Activated T-cell treated with anti-CD3 and anti-CD28 coated beads for 24 hours (primary cell): ENCODE measurements at places on chromosomes 7 and 10.

DNA sequence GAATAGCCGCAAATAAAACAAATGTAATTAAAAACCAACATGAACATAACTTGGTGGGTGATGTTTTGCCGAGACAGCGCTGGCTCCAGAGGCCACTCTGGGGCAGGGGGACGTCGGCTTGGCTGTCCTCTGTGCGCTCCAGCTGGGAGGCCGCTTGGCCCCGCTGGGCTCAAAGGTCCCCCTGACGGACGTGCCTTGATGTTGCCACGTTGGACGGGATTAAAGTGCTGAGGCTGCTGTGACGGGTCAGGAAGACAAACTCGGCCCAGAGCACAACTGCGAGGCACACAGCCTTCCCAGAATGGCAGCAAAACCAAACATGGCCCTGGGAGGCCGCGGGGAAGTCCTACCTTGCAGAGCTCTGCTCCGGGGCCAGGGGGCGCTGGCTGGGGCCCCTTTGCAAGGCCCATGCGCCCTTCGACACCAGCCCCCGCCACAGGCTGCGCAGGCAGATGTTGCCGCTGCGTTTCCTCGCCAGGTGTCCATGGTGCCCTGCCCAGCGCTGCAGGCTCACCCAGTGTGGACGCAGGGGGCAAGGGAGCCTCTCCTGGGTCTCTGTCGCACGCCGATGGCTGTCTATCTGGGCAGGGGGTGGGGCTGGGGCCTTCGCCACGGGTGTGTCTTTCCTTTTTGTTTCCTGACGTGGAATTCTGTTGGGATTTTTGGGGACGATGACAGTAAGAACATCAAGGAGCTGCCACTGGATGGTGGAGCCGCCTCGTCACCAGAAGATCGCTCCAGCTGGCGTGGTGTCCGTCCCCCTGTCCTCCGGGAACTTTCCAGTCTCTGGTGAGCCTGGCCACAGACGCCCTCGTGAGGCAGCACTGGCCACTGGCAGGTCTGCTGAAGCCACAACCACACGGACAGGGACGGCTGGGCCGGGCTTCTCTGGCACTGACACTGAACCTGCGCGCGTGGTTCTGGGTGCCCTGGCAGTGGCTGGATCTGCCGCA, 99.6 kb upstream of the DIP2C start:
- DNase-seq, result no peak

DNA sequence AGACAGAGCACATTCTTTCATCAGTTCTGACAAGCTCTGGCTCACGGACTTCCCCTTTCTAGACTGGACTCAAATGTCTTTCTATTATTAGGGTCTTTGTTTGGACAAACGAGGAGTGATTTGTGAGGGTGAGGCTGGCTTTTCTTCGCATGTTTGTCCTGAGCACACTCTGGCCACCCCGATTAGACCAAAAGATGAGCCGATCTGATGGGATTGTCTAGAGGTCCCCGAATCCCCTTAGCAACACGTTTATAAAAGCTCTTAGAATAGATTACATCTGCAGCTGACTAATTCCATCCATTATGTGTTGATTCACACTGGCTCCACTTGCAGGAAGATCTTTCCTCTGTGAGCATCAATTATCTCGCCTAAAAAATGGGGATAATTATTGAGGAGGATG, 675.4 kb upstream of the AUTS2 start:
- no peak for DNase-seq

- peak; percentile 3 for DNase-seq
Observed at GRCh38 chr10:14723052-14723689, 51.5 kb downstream of the FAM107B start.

GRCh38 chr10:65808687-65809333, 1117.0 kb upstream of the LRRTM3 start:
- no peak for DNase-seq

GRCh38 chr7:134784251-134785049, 5.0 kb downstream of the CALD1 start:
- no peak for DNase-seq

DNA sequence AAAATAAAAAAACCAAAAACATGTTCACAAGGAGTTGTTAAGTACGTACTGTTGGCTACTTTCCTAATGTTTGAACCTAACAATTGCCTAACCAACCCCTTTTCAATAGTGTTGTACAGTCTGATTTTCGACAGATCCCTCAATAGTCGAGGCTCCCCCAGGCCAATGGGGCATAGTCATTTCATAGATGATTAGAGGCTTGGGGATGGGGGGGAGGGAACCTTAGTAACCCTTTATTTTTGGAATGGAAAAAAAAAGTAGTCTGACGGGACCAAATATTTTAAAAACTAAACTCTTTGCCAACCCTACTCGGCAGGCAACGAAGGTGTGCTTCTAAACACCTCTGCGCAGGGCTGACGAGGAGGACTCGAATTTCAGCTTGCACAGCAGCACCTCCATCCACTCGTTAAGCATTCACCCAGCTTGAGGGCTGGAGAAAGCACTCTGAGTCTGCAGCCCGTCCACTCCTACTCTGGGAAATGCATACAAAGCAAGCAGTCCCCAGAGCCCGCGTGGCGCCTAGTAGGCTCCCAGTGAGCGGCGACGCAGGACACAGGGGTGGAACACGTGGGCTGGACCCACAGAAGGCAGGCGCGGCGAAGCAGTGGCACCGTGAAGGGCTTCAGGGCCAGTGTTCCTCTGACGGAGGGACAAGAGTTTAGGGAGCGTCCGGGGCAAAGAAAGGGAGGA, 899 bp downstream of the PUS7 start:
- peak; percentile 35 for DNase-seq

- peak; percentile 67 for DNase-seq
Observed at GRCh38 chr10:28663576-28664368, 13.5 kb upstream of the BAMBI start.

DNA sequence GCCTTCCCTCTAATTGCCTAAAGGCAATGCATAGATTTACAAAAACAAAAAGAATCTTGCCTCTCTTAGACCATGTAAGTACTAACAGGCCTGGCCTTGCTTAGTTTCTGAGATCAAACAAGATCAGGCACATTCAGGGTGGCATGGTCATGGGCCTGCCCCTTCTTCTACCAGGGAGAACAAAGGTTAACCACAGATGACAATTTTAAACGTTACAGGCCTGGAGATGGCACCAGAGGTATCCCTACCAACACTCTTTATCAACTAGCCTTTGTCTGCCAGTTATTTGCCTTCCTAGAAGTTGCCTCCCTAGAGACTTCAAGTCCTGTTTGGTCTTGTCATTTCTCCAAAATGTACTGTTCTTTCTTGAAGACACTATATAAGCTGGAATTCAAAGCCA, 252.6 kb downstream of the DOCK4 start:
- no peak for DNase-seq

DNA sequence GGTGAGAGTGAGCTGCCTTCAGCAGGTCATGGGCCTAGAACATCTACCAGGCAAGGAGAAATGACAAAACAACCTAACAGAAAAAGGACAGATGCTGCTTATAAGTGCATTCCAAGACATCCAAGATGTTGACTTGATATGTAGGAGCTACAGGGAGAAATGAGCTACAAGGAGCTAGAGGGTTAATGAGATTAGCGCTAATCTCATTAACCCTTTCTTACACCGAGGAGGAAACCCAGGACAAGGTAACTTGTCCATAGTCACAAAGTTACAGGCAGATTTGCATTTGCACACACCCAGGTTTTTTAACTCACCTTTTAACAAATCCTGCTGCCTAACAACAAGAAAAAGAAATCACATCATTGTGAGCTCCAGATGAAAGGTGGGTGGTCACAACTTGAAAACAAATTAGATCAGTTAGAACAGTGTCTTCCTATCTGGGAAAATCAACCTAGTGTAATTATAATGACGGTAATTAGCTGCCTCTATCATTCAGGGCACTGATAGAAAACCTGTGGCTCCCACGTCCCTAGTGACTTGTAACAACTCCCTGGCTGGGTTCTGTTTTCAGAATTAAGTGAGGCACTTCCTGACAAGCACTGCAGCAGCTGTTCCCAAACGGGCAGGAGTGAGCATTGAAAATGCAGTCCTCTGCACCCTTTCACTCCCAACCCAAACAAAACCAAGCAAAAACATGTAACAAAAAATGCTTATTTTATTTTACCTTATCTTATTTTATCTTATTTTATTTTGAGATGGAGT, 5.7 kb downstream of the KIAA1549 start:
- DNase-seq, result no peak

DNA sequence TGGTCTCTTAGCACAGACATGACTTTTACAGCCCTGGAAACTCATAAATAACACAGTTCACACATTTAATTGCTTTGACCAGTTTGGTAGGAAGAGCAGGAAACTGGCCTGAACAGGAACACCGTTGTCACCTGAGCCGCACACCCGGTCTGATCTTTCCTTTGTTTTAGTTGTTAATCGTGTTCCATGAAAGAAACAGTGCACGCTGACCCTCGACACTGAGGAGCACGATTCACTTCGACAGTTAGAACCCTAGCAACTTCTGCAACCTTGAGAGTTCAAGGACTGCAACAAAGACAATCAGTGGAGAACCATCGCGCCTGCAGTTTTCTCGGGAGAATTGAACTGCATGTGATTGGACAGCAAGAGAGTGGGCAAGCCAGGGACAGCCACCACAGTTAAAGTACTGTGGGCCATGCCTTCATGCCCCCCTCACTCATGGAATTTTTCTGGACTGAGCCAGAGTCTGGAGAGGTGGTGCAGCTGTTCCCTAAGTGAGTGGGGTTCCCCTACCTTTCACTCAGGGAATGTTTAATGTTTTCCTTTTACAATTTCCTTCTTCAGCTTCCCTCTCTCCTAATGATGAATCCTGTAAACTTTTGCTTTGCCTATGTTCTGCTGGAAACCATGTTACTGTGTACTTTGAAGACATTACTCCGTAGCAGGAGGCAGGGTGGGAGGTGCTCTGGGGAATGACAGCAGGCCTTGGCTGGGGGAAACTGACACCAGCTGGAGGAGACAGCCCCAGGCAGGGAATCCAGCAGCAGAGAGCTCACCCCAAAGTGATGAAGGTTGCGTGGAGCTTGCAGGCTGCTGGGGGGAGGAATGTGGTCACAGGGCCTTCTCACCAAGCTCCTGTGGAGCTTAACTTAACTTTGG, 198.7 kb downstream of the ZNF438 start:
- DNase-seq, result no peak

DNA sequence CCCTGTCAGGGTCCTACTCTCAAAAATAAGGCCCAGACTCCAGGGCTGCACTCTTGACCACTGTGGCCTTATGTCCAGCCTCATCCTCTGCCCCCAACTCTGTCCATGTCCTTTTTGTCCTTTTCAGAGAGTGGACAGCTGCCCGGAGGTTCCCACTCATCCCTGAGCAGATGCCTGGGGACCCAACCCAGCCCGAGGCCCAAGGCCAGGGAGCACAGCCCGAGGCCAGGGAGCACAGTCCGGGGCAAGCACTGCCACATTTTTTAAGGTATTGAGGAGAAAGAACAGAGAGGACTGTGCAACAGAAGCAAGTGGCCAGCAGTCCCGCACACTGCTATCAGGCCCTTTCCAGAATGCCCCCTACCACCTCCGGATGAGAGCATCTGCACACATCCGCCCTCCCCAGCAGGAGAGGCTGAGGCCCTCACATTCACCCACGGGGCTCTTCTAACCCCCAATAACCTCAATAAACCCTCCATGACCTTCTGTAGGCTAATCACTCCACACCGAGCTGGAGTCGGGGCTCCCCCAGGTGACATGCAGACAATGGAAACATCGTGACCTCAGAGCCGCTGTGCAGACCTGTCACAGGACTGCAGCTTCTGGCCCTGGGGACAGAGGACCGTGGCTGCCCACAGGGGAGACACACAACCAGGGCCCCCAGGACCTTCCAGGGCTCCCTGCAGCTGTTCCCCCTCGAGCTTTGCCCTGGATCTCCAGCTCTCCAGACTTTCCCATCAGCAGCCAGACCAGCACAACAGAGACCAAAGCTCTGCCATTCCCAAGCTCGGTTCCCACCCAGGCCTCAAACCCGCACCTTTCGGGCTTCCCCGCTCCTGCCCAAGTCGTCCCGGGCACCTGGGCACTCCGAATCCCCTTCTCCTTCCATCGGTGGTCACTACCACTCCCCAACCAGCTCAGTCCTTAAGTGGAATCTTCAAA, 51.4 kb downstream of the CAMK2B start:
- DNase-seq, result no peak

DNA sequence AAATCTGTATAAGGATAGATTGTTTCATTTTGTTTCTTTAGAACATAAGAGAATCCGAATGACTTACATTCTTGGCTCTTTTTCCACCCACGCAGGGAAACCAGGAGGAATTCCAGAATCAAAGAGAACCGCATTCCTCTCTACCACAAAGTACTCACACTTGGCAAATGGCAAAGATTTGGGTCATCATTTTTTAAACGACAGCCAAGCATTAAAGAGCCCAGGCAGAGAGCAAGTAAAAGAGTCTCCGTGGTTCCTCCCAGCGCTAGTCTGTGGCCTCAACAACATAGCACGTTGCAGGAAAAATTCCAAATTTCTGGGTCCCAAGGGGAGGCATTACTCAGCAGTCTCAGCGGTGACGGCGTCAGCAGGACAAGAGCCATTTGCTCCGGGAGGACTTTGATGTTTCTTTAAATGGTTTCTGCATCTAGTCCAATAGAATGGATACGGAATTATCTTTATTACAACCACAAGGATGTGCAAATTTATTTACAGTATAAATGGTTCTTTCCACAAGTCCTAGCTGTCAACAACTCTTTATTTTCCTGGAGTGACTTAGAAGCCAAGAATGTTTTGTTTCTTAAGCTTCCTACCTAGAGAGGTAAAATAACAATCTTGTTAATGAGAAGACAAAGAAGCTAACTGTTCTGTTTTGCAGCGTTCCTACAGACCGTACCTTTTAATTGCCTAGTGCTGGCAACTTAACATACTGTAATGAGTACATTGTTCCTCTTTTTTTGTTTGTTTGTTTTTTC, 232.5 kb downstream of the SKIDA1 start:
- no peak for DNase-seq
